Thyroid gland (tissue), 4 donors: ENCODE measurements at places on chromosomes 7 and 10. TPM values are rescaled to one million over a fixed set of nuclear protein-coding genes. Genes with fewer than 3 reads are reported as not detected.

Gene RARRES2
- 22.2 TPM for total RNA-seq

Gene GNGT1
- not detected for total RNA-seq

DNA sequence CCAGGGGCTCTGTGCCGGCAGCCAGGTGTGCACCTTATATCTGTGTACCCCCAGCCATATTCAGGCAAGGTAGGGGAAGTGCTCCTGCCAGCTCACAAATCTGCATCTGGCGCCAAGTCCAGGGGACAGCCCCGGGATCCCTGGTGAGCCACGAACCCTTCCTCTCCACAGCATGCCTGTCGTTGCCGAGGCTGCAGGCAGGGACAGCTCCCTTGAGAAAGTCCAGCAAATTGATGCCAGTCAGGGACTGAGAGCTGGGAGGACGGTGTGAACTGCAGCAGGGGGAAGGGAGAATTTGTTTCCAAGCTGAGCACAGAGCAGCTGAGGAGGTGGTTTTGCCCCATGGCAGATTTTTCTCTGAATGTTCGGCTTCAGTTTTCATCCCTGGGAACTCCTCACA is 919 bp downstream of the PLA2G12B start:
- DNase-seq, result no peak

GRCh38 chr10:47423476-47423875 is 39.4 kb upstream of the ZNF488 start:
- no peak for DNase-seq

GRCh38 chr7:124801330-124801895 is 35.8 kb upstream of the GPR37 start:
- DNase-seq, result no peak
